Activated T-cell treated with anti-CD3 and anti-CD28 coated beads, Interleukin-2, amount 50 U/mL, for 24 hours (primary cell): ENCODE measurements at places on chromosomes 1 and 21.

DNA sequence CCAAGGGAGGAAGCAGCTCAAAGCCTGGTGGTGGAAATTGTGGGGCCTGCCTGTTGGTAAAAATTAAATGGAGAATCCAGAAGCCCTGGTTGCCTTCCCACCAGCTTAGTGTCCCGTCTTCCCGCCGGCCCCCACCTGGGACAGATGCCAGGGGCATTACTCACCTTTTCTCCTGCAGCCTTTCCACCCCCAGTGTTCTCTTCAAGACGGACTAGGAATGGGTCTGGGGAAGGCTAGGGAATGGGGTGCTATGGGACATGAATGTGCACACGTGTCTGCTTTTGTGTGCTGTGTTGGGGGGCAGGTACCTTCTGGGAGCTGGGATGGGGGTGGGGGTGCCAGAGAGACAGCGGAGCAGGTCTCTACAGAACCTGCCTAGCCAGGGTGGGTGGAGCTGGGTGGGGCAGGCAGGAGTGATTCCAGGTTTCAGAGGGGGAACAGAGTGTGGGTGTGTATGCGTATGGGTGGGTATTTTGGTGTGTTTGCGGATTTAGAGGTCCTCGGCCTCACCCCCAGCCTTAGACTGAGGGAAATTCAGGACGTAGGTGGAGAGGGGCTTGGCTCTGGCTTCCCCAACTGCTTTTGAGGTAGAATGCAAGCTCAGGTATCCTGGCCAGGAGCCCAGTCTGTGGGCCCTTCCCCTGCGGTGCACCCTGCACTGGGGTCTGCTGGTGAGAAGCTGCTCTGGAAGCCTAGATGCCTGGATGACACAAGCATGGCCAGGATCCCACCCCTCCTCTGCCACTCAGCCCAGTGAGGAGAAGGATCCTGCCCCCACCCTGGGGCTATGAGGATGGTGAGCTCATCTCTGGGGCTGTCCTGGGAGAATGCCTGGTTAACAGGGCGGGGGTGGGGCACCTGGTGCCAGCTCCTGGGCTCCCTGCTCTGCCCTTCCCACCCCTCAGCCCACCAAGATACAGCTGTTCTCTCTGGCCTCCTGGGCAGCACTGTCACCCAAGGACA is 7.8 kb downstream of the VANGL2 start:
- H3K27me3 ChIP-seq = no peaks in the 10 kb centered on the region
- H3K27ac ChIP-seq = no peak overlapping the region
- H3K4me3 ChIP-seq = no peak overlapping the region

- peaks cover 5% of the 10 kb centered on the region for H3K36me3 ChIP-seq
- DNase-seq = peak; percentile 68
- peaks cover 71% of the 10 kb centered on the region for H3K4me1 ChIP-seq
- no peaks in the 10 kb centered on the region for H3K27me3 ChIP-seq
- H3K27ac ChIP-seq = peak overlapping the region; percentile 85
Observed at GRCh38 chr1:223712850-223713474, 623 bp downstream of the CAPN2 start.

DNA sequence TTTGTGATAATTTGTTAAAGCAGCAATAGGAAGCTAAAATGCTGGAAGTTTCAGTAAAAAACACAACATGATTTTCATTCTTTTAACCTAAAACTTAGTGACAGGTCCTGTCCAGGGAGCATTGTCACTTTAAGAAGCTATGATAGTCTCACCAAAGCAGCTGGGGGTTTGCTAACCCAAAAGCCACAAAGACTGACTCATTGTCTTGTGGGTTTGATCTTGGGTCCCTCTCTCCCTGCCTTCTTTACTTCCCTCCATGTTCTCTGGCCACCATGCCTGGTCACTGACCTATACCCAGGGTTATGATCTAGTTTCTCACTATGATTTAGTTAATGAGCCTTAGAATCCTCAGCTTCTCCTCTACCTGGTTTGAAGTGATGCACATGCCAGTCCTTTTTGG is 213.5 kb upstream of the PTGFR start:
- H3K4me1 ChIP-seq = no peaks in the 10 kb centered on the region
- no peaks in the 10 kb centered on the region for H3K36me3 ChIP-seq
- DNase-seq = no peak
- peaks cover 3% of the 10 kb centered on the region for H3K27me3 ChIP-seq
- H3K27ac ChIP-seq = no peak overlapping the region
- H3K4me3 ChIP-seq = no peak overlapping the region

DNA sequence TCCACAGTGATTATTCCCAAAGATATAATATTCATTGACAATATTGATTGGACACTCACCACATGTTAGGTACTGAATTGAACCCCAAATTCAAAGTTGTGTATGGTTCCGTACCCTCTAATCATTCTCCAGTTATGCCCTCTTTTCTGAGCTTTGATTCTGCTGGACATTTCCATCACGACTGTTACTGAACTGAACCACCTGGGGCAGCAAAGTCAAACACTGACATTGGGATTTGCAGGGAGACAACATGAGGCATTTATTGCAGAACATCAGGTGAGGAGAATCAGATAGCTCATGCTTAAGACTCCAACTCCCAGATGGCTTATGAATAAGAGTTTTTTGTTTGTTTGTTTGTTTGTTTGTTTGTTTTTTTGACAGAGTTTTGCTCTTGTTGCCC is 420.9 kb downstream of the DISC1 start:
- H3K27me3 ChIP-seq = peaks cover 6% of the 10 kb centered on the region
- DNase-seq = no peak
- peaks cover 15% of the 10 kb centered on the region for H3K4me1 ChIP-seq
- no peak overlapping the region for H3K4me3 ChIP-seq

- no peaks in the 10 kb centered on the region for H3K36me3 ChIP-seq
- H3K4me1 ChIP-seq = peaks cover 50% of the 10 kb centered on the region
- no peak overlapping the region for H3K27ac ChIP-seq
- no peak overlapping the region for H3K4me3 ChIP-seq
- no peak for DNase-seq
- H3K27me3 ChIP-seq = peaks cover 56% of the 10 kb centered on the region
Observed at GRCh38 chr1:18652791-18653190, 22.1 kb downstream of the PAX7 start.

DNA sequence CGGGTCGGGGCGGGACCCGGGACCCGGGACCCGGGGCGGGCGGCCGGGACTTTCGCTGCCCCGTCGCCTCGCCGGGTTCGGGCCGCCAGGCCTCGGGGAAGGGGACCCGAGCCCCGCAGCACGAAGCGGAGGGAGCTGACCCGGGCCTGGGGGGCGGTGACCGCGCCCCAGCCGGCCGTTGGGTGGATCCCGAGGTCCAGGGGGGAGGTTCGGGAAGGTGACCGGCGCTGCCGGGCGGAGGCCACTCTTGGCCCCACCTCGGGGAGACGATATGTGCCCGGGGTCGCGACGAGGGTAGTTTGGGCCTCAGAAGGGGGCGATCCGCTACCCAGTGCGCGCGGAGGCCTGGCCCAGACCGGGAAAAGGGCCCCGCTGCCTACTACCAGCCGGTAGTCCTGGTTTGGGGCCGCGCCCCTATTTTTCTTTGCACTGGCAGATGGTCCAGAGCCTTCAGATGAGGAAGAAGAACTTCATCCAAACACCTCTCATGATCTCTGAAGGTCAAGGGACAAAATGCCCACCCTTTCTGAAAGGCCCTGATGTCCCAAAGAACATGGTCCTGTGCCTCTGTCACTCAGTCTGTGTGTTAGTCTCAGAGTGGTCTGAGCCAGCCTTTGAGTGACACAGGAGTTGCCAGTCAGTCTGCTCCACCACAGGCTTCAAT is 766 bp downstream of the AGO4 start:
- peak; percentile 59 for DNase-seq
- H3K27me3 ChIP-seq = no peaks in the 10 kb centered on the region
- H3K4me1 ChIP-seq = peaks cover 37% of the 10 kb centered on the region

DNA sequence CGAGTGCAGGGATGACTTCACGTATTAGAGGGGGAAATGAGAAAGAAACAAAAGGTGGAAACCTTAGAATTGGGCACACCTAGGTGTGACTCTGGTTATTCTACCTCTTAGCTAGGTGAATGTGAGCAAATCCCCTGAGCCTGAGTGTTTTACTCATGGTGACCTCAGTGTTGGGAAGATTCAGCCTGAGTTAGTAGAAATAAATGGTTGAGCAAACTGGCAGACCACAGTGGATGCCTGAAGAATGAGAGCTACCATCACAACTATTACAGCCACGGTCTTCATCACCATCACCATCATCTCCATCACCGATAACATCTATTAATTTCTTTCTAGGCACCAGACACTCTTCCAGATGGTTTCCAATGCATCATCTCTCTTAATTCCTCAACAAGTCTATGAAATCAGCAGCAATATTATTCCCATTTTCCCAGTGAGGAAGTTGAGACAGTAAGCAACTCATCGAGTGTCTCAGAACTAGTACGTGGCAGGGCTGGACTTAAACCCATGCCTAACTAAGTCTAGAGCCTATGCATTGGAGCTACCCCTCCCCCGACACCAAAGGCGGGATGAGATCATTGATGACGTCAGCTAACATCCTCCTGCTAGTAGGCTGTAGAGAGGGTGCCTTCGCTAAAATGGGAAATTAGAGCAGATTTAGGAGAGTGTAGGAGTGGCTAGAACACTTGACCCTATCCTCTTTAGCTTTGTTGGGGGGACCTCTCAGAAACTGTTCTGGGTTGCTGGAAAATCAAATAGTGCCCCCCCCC is 7.9 kb upstream of the KAZN start:
- no peak overlapping the region for H3K4me3 ChIP-seq
- peaks cover 25% of the 10 kb centered on the region for H3K27me3 ChIP-seq
- no peak overlapping the region for H3K27ac ChIP-seq
- no peak for DNase-seq

DNA sequence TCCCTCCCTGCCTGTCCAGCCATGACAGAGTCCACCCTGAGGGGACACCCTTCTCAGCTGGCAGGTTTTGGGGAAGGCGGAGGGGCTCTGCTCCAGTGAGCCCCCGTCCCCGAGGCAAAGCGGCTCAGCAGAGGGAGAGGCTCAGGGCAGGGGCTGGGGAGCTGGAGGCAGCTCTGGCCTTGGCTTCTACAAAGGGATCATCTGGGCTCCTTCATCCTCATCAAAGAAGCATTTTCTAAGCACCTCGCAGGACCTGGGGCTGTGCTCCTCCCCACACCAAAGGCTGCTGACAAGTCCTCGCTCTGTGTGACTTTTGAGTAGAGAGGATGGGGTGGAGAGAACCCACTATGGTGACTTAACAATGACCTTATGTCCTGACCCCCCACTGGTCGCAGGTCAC is 21.0 kb upstream of the CLSTN1 start:
- no peak overlapping the region for H3K4me3 ChIP-seq
- no peaks in the 10 kb centered on the region for H3K36me3 ChIP-seq
- H3K27me3 ChIP-seq = no peaks in the 10 kb centered on the region
- peaks cover under 1% of the 10 kb centered on the region for H3K4me1 ChIP-seq

DNA sequence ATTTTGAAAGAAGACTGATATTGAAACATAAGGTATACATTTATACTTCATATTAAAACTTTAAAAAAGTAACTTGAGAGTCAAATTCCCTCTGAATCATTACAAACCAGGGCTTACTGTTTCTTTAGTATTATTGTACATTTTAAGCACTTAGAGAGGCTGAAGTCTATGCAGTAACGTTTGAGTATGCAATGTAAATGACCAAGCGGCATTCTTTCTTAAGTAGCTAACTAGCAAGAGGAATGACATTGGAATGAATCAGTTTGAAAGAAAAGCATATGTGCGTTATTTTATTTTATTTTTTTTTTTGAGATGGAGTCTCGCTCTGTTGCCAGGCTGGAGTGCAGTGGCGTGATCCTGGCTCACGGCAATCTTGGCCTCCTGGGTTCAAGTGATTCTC is 24.3 kb downstream of the WNT2B start:
- H3K27me3 ChIP-seq = no peaks in the 10 kb centered on the region
- H3K36me3 ChIP-seq = peaks cover 6% of the 10 kb centered on the region
- no peak overlapping the region for H3K4me3 ChIP-seq
- no peak overlapping the region for H3K27ac ChIP-seq
- no peaks in the 10 kb centered on the region for H3K4me1 ChIP-seq
- no peak for DNase-seq

DNA sequence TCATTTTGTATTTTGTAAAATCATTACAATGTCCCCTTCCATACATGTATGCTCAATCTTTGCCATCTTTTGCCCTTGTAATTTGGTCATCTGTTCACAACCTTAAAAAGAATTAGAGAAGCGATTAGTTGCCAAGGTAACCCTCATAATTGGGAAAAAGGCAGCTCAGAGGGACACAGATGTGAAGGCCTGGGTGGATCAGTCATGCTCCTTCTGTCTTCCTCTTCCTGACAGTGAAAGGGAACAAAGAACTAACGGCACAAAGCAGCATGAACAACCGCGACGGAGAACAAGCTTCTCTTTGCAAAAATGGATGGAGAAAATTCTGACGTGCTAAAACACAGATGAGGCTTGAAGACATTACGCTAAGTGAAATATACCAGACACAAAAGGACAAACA is 78.7 kb upstream of the COG2 start:
- no peak overlapping the region for H3K27ac ChIP-seq
- peaks cover 7% of the 10 kb centered on the region for H3K4me1 ChIP-seq
- DNase-seq = no peak
- H3K4me3 ChIP-seq = no peak overlapping the region
- H3K36me3 ChIP-seq = no peaks in the 10 kb centered on the region

- peaks cover 37% of the 10 kb centered on the region for H3K36me3 ChIP-seq
- H3K27me3 ChIP-seq = no peaks in the 10 kb centered on the region
- H3K4me3 ChIP-seq = no peak overlapping the region
- H3K4me1 ChIP-seq = peaks cover 75% of the 10 kb centered on the region
Observed at GRCh38 chr1:160651433-160652064, 4.7 kb upstream of the SLAMF1 start.

GRCh38 chr1:151935154-151935553 is 25.8 kb upstream of the THEM4 start:
- no peak overlapping the region for H3K4me3 ChIP-seq
- peaks cover 5% of the 10 kb centered on the region for H3K4me1 ChIP-seq
- no peak for DNase-seq

- no peaks in the 10 kb centered on the region for H3K27me3 ChIP-seq
- DNase-seq = no peak
- peaks cover 29% of the 10 kb centered on the region for H3K36me3 ChIP-seq
- no peak overlapping the region for H3K4me3 ChIP-seq
Observed at GRCh38 chr1:27275696-27276095, 41.3 kb downstream of the WDTC1 start.

GRCh38 chr1:46697053-46697452 is 21.9 kb downstream of the EFCAB14 start:
- peaks cover 33% of the 10 kb centered on the region for H3K4me1 ChIP-seq
- H3K36me3 ChIP-seq = peaks cover 93% of the 10 kb centered on the region
- no peak overlapping the region for H3K4me3 ChIP-seq
- H3K27me3 ChIP-seq = no peaks in the 10 kb centered on the region

DNA sequence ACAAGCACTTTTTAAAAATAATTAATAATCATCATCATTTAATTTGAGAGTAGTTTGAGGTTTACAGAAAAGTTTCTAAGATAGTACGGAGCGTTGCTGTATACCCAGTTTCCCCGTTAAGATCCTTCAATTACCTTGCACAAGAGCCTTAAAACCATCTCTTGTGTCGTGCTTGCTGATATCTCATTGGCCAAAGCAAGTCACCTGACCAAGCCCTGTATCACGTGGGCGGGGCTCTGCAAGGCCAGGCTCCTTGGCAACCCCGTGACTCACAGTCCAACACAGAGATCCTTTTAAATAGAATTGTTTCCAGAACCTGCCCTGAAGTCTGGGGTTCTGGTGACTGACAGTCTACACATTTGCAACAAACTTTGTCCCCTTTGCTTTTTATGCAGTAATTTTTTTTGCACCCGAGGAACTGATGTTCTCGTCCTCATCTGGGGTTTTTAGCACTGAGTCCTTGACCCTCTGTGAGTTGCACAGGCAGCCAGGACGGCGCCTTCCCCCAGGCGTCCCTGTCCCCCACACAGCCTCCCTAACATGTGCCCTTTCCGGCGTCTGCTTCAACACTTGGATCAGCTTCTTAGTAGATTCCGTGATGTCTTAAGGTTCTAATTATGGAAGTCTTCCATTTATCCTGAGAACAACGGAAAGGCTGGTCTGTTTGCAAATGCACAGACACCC is 183.3 kb upstream of the TMEM51 start:
- no peak for DNase-seq
- H3K27ac ChIP-seq = no peak overlapping the region
- H3K36me3 ChIP-seq = no peaks in the 10 kb centered on the region
- H3K4me3 ChIP-seq = no peak overlapping the region
- H3K4me1 ChIP-seq = peaks cover 20% of the 10 kb centered on the region
